Head of caudate nucleus (tissue), 42 donors: ENCODE measurements at places on chromosomes 1 and 21.

DNA sequence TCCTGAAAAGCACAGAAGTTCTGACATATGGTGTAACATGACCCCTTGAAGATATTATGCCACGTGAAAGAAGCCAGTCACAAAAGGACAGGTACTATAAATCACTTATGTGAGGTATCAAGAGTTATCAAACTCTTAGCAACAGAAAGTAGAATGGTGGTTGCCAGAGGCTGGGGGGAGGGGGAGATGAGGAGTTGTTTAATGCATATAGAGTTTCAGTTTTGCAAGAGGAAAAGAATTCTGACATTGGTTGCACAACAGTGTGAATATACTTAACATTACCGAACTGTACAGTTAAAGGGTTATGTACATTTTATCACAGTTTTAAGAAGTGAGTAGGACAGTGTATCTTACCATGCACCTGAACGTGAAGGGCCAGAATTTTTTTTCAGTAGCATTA is 80.0 kb downstream of the USP25 start:
- no peak for DNase-seq

DNA sequence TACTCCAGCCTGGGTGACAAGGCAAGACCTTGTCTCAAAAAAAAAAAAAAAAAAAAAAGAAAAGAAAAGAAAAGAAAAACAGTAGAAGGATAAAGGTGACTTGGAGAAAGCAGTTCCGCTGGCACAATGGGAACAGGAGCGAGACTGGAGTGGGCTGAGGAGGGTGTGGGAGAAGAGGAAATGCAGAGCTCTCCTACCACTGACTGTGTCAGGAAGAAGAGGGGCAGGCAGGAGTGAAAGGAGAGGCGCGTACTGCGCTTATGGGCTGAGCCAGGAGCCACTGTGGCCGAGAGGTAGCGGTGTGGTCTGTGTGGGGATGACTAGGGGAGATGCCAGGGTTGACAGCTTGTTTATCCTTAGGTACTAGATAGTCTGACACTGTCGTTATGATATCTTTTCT is 6.4 kb upstream of the PROK1 start:
- no peak for DNase-seq

DNA sequence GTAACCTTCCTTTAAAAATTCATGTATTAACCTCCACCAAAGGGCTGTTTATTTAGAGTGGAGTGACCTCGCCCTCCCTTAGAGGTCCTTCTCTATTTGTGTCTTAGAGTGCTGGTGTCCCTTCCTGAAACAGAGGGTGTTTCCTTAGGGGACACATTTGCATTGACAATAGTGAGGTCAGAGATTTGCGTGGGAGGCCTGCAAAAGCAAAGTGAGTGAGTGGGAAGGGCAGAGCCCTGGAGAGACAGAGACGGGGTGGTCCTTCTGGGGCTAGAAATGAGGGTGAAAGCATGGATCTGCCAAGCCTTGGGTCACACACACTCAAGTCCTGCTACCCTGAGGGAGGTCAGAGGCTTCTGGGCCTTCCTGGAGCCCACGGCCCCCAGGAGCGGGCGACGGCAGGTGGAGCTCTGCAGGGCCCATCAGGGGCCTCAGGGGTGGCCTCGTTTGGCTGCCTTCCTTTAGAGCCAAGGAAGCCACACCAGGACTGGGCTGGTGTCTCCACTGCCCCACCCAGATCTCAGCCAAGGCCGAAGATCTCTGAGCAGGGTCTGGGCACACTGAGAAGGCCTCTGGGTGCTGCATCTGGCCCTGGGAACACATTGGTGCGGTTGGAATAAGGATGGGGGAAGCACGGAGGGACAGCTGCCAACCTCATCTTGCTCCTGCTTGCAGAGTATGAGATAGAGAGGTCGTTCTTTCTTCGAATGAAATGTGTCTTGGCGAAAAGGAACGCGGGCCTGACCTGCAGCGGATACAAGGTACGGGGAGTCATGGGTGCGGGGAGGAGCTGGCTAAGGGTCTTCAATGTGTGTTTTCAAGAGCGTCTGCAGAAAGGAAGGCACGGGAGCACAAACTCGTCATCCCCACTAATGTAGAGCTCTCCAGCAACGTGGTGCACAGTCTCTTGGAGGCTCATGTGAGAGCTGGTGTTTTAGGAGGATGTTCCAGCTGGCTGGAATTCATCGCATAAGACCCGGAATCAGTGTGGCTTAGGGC is 23.8 kb downstream of the SIM2 start:
- DNase-seq: no peak

DNA sequence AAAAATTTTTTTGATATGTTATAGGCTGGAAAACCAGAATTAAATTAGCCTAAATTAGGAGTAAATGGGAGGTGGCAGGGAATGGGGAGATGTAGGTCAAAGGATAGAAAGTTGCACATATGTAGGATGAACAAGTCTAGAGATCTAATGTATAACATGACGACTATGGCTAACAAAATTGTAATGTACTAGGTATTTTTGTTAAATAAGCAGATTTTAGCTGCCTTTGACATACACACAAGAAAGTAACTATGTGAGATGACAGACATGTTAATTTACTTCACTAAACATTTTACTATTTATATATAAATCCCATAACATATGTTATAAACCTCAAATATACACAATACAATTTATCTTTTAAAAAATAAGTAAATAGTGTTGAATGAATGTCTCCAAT is 30.2 kb upstream of the GLIS1 start:
- DNase-seq: no peak

DNA sequence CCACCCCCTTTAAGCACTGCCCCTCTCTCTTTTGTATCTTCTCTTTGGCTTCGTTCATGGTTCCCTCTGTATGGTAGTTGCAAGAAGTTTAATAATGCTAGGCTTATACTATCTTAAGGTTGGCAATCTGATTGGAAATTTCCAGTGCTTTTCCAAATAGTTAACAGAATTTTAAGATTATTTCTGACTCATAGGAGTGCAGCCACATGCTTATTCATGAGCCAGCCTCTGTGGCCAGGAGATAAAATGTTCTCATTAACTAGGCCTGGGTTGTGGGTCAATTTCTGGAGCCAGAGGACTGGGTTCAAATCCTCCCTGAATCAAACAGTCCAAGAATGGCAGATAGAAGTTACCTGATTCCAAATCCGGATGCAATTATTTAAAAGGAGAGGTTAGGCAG is 103.1 kb downstream of the ATP6V1G3 start:
- no peak for DNase-seq

DNA sequence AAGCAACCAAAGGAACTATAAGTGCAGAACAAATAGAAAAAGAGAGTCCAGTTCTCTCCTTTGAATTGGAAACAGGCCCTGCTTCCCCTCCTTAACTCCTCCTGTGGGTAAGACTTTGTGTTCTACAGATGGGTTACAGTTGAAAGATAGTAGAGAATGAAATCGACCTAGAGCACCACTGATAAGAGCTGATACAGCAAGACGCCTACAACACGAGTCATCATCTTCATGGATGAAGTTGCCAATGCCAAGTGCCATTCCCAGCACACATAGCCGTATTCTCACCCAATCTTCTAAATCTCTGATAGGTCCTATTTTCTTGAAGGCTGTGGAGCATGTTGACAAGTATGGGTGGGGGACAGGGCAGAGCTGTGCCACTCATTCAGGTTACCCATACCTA is 99.8 kb upstream of the CAMK1G start:
- no peak for DNase-seq

DNA sequence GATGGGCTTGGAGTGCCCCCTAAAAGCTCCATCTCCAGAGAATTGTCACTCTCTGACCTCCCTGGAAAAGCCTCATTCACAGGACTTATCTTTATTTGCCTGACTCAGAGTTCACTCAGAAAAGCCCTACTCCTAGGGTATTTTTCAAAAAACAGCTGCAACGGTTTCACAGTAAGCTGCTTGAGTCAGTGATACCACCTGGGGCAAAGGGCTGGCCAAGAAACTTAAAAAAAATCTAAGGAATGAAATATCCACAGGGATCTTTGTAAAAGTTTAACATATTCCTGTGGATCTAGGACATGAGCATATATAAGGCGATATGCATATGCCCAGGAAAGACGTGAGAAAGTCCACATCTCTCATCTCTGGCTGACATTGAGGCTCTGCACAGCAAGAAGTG is 33.8 kb upstream of the TSPAN2 start:
- DNase-seq: no peak

GRCh38 chr1:109906160-109906838 is 4.3 kb upstream of the CSF1 start:
- no peak for DNase-seq

GRCh38 chr1:97090725-97091124 is 369.1 kb downstream of the PTBP2 start:
- no peak for DNase-seq

GRCh38 chr1:219279017-219279770 is 105.5 kb downstream of the LYPLAL1 start:
- no peak for DNase-seq

- no peak for DNase-seq
These were observed 4.5 kb downstream of the EPHA2 start for GRCh38 chr1:16151196-16151994.

GRCh38 chr21:31741116-31741515 is 9.2 kb upstream of the SCAF4 start:
- DNase-seq: no peak

DNA sequence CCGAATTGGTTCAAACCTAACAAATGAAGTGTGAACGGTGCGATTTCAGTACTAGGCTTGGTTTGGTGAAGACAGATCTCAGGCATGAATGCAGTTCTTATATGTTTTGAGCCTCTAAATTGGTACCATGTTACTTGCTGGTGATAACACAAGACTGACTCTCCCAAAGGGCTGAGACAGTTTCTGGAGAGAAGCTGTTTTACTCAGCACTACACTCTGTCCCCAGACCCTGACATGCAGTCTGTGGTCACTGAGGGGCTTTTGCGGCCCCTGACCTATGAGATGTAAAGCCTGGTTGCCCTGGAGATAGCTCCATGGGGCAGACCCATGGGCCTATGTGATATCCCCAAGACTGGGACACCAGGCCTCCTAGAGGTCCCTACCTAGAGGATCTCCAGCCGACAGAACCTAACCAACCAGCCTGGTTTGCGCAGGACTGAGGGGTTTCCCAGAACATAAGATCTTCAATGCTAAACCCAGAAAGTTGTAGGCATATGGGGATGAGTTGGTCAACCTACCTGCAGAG is 19.4 kb upstream of the FOXE3 start:
- DNase-seq: no peak

GRCh38 chr1:53087332-53088285 is 25.6 kb downstream of the PODN start:
- no peak for DNase-seq

- DNase-seq: peak; percentile 10
These were observed 295.3 kb downstream of the PTPRU start for GRCh38 chr1:29531596-29531995.

DNA sequence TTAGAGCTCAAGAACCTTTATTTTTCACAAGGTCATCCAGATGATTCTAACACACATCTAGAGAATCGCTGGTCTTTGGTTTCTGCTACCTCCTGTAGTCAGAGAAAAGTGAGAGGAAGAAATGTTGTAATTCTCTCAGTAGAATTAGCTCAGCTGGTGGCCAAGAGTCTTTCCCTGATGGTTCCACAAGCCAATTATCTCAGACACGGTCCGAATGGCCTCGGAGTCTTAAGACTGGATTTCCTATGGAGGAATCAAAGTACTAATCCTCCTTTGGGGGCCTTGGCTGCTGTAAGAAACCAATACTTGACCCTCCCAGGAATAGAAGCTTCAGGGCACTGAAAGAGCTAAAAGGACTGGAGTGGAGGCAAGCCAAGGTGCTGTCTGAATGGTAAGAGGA is 1.8 kb downstream of the TMEM81 start:
- no peak for DNase-seq

- no peak for DNase-seq
These were observed 20.6 kb downstream of the PGBD2 start for GRCh38 chr1:248926401-248927182.

DNA sequence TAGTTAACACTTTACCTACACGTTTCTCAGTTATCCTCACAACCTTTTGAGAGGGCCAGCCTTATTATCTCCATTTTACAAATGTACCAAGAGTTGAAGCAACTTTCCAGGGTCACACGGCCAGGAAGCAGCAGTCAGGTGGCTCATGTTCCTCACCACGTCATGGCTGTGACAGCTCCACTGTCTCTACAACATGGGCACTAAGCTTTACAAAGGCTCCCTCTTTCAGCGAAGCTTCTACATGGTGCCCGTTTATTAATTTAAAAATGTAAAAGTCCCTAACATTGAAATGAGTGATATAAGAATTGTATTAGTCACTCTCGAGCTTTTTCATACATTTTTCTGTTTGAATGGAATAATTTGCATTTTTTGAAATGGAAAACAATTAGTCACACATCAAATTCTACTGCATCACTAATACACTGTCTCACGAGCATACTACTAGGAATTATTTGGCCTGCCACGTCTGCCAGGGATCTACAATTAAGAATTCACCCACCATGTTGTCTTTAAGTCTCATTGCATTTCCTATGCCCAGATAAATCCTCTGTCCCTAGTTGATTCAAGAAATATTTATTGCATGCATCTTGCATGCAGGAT is 28.4 kb upstream of the LIN9 start:
- DNase-seq: no peak

- no peak for DNase-seq
These were observed 47.5 kb upstream of the TDRD10 start for GRCh38 chr1:154454386-154455120.

GRCh38 chr1:81550753-81551152 is 250.0 kb upstream of the ADGRL2 start:
- DNase-seq: no peak

GRCh38 chr1:76185207-76185606 is 110.7 kb downstream of the ST6GALNAC3 start:
- no peak for DNase-seq

DNA sequence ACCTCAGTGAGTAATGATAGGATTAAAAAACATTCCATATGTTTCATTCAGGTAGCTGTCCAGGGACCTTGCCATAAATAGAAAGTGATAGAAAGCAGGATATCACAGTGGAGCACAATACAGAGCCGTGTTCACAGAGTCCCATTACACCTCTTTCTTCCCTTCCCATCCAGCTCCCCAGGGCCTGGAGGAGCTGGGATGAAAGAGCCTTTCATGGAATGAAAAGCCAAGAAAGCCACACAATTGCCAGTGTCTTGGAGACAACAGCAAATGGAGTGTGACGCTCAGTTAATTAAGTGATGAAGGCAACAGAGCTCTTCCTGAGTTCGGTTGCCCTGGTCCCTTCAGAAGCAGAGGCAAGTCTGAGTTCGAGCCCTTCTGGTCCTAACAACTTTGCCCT is 387.3 kb upstream of the PLXNA2 start:
- no peak for DNase-seq
